NCI-H2107 (cell line): ENCODE measurements at places on chromosomes 12 and 14.

DNA sequence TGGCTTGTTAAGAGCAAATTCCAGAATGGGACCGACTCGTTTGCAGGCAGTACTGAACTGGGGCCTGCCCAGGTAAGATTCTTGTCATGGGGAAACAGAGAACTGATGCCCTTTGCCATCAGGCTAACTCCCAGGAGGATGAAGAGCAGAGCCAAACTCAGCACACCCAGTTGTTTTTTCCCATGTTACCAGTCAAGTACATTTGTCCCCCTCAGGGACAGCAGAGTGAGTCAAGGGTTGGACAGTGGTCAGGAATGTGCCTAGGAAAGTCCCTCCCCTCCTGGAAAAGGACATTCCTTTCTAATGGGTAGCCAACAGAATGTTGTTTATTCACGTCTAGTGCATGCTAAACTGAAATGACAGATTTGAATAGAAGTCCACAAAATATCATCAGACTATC, 1.6 kb downstream of the ART4 start:
- DNase-seq, result no peak

DNA sequence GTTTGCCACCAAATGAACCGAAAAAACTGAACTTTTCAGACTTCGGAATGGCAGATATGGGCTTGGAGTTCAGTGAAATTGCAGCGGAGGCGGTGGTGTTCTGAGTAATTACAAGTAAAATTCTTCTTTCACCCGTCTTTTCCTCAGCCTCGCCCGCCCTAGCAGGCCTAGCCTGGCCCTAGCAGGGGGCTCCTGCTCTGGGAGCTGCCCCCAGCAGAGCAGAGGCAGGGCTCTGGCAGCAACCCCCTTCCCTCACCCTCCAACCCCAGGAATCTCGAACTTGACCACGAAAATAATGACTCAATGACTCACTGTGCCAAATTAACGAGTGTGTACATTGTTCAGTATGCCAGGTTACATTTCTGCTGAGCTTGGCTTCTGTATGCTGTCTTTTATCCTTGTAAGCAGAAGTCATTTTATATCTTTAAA, 1.1 kb downstream of the PAPLN start:
- no peak for DNase-seq

DNA sequence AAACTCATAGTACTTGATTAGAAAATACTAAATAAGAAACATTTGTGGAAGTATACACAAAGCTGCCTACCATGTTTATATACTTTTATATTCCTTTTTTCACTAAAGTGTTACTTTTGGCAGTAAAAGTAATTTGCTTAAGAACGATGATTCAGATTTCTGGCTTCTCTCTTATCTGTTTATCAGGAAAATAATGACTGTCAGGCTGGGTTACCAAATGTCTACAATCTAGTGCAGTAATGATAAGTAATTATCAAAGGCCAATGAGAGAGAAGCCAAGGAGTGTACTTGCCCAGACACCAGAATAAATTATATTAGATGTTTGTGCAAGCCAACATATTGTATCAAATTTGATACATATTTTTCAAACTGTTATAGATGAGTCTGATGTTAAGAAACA, 113.4 kb downstream of the RALGAPA1 start:
- no peak for DNase-seq

GRCh38 chr12:13175499-13175898, 21.0 kb upstream of the EMP1 start:
- no peak for DNase-seq

DNA sequence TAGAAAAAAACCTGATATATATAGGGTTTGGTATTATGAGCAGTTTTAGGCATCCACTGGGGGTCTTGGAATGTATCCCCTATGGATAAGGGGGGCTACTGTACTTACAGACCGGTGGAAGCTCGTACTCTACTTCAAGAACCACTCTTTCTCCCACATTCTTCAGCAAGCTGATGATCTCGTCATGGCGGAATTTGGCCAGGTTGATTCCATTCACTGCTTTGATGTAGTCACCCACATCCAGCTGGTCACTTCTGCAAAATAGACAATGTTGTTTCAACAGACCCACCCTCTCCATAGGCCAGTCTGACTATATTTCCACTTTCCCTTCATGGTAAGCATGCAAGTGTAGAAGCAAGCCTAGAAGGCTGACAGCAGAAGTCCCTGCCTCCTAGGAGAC, 139.9 kb downstream of the GRIP1 start:
- DNase-seq, result no peak

- no peak for DNase-seq
Measured at GRCh38 chr12:97561619-97562290, 99.2 kb downstream of the RMST start.
